HCT116 (cell line): ENCODE measurements at places on chromosomes 1 and 21.

DNA sequence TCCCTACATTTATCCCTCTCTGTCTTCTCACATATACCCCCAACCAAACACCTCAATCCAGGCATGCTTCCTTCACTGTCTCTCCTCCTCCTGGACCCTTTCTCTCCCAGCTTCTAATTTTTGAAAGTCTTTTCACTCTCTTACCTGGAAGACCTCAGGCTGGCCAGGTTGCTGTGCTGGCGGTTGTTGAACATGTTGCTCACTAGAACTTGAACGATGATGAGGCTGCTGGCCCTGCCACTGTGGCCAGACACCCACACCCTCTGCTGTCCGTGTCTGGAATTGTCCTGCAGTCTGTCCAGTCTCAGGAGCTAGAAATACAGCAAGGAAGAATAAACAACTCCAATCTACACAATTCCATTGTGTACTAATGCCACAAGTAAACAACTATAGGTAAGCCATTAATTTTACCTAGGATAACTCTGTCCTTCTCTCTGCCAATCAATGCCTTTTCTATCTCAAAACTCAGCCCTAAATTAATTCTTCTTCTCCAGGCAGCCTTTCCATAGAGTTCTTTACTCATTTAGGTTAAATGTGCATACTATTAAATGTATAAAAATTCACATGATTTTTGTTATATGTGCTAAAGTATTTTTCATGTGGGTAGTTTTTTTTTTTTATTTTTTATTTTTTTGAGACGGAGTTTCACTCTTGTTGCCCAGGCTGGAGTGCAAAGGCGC, 5.1 kb upstream of the CTSK start:
- DNase-seq, result peak; percentile 16

- no peak for DNase-seq
Measured at GRCh38 chr1:241310451-241310850, 46.6 kb downstream of the RGS7 start.

DNA sequence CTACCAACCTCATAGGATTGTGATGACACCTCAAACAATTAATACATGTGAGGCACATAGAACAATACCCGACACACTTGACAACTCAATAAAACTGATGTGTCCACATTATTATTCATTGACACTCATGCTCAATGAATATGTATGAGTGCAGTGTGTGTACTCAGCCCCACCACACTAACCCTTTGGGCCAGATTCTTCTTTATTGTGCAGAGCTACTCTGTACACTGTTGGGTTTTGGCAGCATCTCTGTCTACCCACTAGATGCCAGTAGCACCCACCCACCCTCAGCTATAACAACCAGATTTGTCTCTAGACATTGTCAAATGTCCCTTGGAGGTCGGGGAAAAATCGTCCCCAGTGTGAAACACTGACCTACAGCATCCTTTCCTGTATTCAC, 10.1 kb downstream of the CASP9 start:
- no peak for DNase-seq

DNA sequence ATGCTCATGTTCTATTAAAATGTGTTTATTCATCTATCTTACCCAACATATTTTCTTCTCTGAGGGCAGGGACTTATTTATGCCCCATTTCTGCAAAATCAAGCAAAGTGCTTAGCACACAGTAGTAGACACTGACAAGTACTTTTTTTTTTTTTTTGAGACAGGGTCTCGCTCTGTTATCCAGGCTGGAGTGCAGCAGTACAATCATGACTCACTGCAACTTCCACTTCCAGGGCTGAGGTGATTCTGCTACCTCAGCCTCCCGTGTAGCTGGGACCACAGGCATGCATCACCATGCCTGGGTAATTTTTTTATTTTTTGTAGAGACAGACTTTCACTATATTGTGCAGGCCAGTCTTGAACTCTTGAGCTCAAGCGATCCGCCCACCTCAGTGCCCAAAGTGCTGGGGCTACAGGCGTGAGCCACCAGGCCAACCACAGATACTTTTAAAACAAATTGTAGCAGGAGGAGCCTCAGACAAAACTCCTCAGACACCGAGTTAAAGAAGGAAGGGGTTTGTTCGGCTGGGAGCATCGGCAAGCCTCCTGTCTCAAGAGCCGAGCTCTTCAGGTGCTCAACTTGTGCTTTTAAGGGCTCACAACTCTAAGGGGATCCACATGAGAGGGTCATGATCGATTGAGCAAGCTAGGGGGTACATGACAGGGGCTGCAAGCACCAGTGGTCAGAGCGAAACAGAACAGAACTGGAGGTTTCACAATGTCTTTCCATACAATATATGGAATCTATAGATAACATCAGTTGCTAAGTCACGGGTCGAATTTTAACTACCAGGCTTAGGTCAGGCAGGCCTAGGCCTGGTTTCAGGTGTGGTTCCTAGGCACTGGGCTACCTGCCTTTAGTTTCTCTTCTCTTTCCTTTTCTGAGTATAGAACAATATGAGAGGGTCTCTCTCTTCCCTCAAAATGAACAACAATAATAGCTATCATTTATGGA, 5.7 kb upstream of the TMEM167B start:
- no peak for DNase-seq

DNA sequence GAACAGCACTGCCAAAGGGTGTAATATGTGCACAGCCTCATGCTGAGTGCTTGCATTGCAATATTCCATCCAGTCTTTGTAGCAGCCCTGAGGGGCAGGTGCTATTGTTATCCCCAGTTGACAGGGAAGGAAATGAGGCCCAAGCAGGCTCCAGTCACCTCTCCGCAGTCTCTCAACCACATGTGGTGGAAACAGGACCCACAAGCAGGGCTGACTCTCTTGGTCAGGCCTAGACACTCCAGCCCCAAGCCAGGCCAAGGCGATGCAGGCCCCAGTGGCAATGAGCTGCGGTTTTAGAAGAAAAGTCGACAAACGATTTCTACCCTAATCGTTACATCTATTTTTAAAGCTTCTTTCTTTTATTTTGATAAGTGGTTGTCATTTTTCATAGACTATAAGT, 52.6 kb upstream of the GADD45A start:
- DNase-seq, result no peak

GRCh38 chr1:213852107-213852506, 135.7 kb upstream of the PROX1 start:
- no peak for DNase-seq

DNA sequence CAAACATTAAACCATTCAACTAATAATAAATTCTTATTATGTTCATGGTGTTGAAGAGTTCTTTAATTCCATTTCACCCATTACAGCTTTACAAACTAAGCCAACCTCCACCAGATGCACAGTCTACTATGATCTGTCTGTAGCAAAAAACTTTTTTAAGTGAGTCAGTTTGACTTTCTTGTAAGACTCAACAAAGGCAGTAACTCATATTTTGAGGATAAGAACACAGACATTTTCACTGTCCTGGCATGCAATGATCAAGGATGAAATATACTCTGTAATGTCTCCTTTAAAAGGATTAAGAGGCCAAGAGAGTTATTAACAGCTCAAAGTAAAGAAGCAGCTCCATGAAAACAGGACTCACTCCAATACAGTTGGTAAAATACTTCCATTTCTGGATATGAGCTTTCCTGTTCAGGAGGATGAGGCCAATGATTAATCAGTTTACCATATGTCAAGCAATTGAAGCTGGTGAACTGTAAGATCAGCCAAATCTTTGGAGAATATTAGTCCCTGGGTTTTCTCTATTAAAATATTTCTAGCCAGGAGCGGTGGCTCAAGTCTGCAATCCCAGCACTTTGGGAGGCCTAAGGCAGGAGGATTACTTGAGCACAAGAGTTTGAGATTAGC, 20.6 kb downstream of the XKR8 start:
- DNase-seq, result no peak

GRCh38 chr1:163399976-163400601, 78.3 kb downstream of the NUF2 start:
- DNase-seq, result no peak

- DNase-seq, result no peak
Measured at GRCh38 chr21:28240586-28240985, 752.1 kb downstream of the LTN1 start.

DNA sequence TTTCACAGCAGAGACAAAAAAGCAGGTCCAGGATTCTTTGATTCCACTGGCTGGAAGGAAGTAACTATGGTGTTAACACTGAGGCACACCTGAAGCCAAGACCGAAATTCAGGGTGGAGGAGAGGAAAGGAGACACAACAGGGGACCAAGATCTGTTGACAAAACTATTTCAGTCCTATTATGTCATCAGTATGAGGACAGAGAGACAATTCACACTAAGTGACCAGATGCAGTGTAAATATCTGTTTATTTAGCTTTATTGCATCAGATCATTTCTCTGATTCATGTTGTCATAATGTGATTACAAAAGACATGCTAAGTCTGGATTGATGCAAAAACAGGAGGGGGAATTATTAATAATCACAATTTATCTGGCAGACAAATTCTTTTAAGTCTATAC, 118.8 kb downstream of the SIPA1L2 start:
- no peak for DNase-seq

GRCh38 chr1:169944621-169945020, 50.9 kb upstream of the SCYL3 start:
- DNase-seq, result no peak

- DNase-seq, result peak; percentile 3
Measured at GRCh38 chr1:186838380-186839040, 9.8 kb downstream of the PLA2G4A start.

GRCh38 chr21:35611708-35612132, 448.6 kb downstream of the SETD4 start:
- DNase-seq, result no peak

DNA sequence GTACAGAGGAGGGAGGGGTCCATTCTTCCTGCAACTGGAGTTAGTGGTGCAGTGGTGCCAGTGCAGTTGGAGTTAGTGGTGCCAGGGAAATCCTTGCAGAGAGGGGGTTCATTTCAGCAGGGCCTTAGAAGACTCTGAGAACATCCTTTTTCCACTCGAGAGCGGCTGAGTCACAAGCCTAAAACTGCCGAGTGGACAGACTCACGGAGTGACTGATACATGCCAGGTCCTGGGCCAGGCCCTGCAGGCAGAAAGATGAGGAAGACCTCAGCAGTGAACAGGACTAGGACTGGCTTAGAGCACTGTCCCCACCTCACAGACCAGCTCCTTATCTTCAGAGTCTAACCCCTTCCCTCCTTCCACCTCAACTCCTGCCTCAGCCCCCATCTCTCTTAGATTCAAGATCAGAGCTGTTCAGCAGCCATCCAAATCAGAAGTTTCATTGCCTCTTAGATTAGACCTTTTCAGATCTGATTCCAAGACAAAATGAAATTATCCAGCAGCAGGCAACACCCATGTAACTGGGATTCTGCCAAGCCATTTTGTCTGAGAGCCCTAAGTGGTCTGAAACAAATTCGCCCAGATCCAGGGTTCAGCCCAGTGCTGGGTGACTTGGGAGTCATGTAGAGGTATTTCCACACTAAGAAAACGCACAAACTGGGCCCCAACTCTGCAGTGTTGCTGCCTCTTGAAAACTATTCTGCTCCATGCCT, 12.7 kb upstream of the IKBKE start:
- no peak for DNase-seq

DNA sequence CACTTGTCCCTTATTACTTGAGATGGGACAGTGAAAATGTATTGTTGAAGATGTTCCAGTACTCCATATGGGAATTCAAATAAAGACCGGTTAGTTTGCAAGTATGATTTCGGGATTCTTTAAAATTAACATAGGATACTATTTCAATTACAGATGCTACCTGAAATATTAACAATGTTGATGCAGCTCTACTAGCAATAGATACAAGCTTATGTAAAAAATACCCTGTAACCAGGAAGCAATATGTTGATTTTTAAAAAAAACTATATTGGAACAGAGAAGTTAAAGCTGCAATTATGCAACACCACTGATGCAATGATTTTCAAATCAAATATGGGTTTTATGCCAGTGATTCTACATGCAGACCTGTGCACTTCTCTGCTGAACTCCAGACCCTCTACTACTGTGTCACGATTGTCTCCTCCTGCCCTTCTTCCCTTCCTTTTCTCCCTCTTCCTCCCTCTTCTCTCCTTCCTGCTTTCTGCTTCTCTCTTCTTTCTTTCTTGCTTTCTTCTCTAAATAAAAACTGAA, 179.2 kb downstream of the ATP6V1G3 start:
- no peak for DNase-seq

DNA sequence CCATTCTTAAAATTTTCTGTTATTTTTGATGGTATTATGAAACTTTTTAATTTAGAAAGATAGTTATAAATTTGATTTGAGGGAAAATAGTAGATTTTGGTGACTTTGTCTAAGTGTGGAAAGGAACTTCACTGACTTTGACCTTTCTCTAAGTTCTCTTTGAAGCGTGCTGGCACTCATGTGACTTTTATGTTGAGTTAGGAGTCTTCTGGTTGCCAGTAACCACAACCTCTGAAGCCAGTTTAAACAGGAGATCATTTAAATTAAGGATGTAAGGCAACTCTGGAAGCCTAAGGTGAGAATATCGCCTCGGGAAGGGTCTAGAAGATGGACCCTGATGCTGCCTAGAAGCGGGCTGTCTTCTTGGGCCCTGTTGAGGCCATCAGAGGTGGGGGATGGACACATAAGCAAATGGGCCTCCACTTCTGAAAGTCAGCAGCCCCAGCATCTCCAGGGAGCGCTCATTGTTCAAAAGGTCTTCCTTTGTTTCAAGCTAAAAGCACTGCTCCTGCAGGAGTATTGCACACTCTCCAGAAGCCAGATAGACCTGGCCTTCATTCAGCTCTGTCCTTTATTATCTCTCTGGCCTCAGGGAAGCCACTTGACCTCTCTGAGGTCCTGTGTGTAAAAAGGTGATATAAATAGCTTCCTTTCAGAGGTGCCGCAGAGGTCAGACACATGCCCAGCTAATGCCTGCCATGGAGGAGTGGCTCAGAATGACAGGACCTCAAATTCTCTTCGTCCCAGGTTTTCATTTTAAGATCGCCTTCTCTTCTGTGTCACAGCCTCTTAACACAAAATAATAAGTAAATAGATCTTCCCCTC, 5.1 kb upstream of the RCAN1 start:
- no peak for DNase-seq

DNA sequence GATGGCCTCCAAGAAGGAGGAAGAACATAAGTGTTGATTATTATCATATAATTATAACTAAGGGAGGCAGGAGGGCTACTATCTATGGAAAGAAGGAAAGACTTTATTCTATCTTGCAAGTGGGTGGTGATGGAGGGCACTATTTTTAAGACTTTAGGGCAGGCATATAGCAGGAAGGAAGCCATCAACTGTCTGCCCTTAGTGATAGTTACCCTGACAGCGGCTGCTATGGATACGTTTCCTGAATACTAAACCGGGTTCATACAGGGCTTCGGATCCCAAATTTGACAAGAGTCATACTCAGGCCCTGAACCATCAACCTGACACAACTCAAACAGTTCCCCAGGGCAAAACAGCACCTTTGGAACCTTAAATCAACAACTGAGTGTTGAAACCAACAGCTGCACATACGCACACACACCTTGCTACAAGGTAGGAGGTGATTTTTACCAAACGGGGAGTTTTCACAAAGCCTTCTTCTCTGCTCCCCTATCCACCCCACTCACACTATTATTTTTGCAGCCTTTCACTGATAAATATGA, 397.2 kb downstream of the OMA1 start:
- no peak for DNase-seq

DNA sequence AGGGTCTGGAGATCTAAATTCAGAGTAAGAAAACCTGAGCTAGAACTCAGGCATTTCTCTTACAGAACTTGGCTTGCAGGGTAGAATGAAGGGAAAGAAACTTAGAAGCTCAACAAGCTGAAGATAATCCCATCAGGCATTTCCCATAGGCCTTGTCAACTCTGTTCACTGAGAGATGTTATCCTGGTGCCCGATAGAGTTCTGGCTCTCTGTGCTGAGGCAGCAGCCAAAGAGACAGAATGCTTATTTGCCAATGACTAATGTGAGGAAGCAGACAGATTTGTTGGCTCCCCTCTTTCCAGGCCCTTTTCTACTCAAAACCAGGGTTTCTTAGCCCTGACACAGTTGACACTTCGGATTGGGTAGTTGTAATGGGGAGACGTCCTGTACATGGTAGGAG, 22.3 kb upstream of the TRIM45 start:
- DNase-seq, result no peak
